ENCODE measurements at places on chromosomes 7 and 10.

- no peak for DNase-seq
Measured at GRCh38 chr7:106523482-106523881, 137.5 kb downstream of the CCDC71L start.

GRCh38 chr10:50224330-50224952 lies 26.9 kb downstream of the ASAH2 start:
- DNase-seq, result peak; percentile 27

GRCh38 chr7:64874114-64874513 lies 29.0 kb upstream of the ZNF273 start:
- no peak for DNase-seq

DNA sequence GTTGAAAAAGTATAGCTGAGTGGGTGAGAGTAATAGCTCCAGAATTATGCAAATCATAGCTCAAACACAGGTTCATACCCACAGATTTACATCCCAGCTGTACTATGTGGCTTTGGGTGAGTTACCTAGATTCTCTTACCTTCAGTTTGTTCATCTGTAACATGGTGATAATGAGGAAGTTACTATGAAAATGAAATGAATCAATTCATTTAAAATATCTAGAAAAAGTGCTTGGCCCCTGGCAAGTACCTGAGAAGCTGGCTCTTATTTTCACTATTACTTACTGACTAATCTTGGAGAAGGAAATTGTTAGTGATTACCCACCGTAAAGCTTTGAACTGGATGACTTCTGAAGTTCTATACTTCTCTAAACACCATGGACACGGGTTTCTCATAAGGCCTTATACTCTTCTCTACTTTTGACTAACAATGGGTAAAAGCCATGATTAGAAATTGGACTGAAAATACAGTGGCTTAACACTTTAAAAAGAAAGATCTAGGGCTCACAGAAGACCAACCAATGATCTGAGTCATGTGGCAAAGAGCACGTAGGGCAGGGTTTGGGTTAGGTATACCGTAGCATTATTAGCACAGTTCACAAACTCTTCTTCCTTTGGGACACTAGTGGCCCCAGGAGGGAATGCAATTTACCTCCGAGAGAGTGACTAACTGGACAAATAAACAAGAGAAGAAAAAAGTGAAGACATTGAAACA lies 149.2 kb downstream of the PLPP4 start:
- no peak for DNase-seq

- DNase-seq, result no peak
Measured at GRCh38 chr10:57320416-57320815, 947.3 kb downstream of the IPMK start.

All from activated CD4-positive, alpha-beta T cell treated with anti-CD3 and anti-CD28 coated beads, Interleukin-2, amount 50 U/mL, for 48 hours (primary cell).